ENCODE measurements at places on chromosomes 5 and 9. TPM values are rescaled to one million over a fixed set of nuclear protein-coding genes. Genes with fewer than 3 reads are reported as not detected.

DNA sequence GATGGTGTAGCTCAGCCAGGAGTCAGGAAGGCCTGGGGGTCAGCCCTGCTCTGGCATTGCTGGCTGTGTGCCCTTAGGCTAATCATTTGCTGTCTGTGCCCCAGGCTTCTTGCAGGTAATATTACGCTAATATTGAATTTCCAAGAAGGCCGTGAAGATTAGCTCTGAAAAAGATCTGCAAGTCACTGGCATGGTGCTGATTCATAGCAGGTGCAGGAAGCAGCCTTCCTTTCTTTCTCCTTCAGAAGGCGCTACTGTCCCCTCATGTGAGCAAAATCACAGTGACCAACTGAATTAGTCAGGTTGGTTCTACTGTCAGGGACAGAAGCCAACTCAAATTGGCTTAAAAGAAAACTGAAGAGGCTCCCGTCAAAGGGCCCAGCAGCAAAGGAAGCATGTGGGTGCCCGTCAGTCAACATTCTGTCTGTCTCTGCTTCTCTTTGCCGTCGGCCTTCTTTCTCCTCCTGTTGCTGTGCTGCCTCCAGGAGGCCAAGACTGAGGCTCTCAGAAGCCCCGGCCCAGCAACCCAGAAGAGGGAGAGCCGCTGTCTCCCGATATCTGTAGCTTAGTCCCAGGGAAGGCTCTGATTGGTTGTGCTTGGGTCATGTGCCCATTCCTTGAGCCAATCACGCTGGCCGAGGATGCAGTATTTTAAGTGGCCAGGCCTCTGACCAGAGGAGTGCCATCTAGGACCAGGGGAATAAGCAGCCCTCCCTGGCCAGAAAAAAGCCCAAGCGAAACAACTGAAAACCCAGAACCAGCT lies 67.8 kb upstream of the NEURL1B start:
- no peak for DNase-seq

The ZDHHC11B gene
- 20.0 TPM for total RNA-seq

DNA sequence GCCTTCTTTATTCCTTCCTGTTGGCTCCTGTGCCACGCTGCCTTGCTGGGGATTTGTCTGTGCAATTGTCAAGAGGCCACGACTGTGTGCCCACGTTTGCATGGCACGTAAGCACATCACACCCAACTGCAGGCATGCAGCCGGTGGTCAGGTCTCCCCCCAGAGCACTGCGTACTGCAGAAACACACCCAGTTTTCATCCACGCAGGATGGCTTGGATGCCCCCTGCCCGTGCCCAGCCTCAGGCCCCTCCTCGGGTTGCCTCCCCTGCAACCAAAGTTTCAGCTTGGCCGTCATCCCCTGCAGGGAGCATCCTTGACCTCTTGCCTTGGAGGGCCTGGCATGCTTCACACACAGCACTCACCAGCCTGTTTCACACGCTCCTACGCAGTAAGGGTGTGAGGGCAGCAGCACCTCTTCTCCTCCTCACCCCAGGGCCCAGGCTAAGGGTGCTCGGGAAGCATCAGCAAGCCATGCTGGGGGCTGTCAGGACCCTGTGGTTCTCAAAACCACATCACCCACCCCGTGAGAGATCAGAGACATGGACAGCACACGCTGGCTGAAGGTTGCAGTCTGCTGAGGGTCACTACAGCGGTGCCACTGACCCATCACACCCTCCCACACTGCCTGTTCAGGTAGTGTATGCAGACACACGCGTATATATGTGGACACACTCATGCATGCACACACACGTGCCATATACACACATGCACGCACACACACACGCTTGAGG lies 3.1 kb downstream of the MRPL36 start:
- no peak for DNase-seq

The HEMGN gene
- not detected for total RNA-seq

DNA sequence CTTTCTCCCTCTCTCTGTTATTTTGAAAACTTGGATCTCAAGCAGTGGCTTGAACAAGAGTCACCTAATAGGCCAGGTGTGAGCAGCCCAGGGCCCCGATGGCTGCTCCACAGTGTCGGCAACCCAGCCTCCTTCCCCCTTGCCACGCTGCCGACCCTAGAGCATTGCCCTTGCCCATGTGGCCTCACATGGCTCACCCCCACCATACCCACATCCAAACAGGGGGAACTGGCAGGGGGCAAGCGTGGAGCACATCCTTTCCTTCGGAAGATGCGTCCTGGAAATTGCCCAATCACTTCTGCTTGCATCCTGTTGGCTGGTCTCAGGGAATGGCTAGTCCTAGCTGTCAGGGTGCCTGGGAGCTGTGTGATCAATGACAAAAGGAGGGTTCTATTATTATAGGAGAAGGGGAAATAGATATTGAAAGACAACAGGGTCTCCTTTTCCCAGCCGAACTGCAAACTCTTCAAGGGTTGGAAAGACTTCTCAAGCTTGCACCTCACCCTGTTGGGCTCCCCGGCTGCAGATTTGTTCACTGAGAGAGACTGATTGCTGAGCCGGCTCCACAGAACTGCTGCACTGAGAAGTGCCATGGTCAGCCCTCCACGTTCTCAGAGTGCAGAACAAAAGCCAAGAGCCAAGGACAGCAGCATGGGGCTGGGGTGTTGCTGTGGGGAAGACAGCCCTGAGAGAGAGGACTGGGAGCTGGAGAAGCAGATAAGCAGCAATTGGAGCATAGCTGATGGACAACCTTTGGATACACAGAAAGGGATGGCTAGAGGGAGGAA lies 8.3 kb upstream of the TIFAB start:
- no peak for DNase-seq

Measured in left ventricle myocardium superior (tissue), 1 donor.